ENCODE measurements at places on chromosomes 2 and 18.

DNA sequence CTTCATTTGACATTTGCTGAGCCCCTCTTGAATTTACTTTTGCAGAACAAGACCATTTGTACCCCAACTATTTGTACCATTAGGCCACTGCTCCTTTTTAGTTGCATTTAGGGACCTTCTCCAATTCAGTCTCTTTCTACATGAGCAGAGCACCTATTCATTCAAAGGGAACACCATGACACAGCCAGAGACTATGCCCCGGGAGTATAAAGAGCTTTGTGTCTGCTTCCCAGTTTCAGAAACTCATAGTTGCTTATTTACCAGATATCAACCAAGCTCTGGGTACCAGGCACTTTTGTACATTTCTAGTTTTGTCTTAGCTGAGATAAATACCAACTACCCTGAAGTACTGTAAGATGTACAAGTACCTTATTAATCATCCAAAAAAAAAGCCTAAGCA lies 269.1 kb upstream of the SIX3 start:
- no peak for DNase-seq

DNA sequence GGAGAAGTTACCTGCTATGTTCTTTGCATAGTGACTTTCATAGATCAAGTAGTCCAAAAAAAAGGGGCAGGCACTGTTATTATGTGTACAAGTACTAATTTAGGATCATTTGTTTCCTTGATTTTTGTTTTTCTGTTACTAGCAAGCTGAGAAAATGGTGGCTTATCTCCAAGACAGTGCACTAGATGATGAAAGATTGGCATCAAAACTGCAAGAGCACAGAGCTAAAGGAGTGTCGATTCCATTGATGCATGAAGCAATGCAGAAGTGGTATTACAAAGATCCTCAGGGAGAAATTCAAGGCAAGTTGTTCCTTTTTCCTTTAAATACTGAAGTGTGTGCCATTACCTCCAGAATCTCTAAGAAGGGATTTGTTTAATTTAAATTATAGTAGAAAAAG lies 19.6 kb upstream of the KCNJ13 start:
- no peak for DNase-seq

GRCh38 chr2:101435001-101435862 lies 39.7 kb downstream of the RFX8 start:
- no peak for DNase-seq

- no peak for DNase-seq
These were observed 22.6 kb upstream of the GAREM2 start for GRCh38 chr2:26150243-26150642.

GRCh38 chr2:200405599-200406298 lies 99.3 kb downstream of the SPATS2L start:
- peak; percentile 98 for DNase-seq

- peak; percentile 53 for DNase-seq
These were observed 25.5 kb upstream of the VIT start for GRCh38 chr2:36670881-36671595.

- DNase-seq: peak; percentile 1
These were observed 191.2 kb upstream of the CDH19 start for GRCh38 chr18:66795051-66795450.

GRCh38 chr18:50982802-50983179 lies 15.0 kb downstream of the ELAC1 start:
- DNase-seq: peak; percentile 28

DNA sequence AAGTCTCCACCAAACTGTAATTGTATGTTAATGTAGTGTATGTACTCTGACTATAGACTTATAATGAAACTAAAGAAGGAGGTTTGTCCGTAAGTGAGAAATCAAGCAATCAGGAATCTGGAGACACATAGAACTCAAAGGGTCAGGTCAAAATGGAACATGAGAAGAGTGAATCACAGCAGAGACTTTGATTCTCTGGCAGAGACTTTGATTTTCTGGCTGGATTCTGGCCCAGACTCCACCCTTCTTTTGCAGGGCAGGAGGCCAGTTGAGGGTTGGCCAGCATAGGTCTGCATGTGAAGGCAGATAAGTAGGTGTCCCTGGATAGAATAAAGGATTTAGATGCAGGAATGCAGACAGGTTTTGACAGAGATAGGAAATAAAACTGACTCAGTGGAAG lies 11.0 kb upstream of the NCKAP5 start:
- DNase-seq: no peak

GRCh38 chr18:49490246-49490762 lies 3.3 kb upstream of the C18orf32 start:
- peak; percentile 52 for DNase-seq

GRCh38 chr2:19228715-19229114 lies 129.7 kb downstream of the OSR1 start:
- no peak for DNase-seq

GRCh38 chr2:74079522-74080341 lies 68.0 kb downstream of the BOLA3 start:
- no peak for DNase-seq
